ENCODE measurements at places on chromosomes 2 and 18.

DNA sequence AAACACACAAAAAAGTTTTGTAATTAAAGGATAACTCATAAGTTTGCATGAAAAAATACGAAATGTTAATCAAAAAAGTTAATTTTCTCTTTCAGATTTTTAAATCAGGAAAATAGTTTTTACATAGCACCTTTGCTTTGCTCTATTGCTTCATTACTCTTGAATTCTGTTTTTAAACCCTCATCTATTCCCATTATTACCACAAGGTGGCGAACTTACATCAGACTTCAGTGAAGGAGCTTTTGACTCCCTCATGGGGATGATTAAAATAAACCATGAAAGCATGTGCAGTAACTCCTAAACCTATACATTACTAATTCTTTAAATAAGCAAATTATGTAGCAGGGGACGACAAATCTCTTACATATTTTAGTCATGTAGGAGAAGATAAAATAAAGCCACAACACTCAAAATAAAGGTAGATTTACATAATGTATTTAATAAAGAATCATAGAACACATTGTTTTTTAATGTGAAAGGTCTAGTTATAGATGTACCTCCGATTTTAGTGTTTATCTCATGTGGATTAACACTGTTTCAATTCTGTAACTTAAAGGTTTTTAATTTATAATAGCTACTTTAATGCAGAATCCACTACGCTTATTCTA is 105.2 kb downstream of the NETO1 start:
- no peak for DNase-seq

DNA sequence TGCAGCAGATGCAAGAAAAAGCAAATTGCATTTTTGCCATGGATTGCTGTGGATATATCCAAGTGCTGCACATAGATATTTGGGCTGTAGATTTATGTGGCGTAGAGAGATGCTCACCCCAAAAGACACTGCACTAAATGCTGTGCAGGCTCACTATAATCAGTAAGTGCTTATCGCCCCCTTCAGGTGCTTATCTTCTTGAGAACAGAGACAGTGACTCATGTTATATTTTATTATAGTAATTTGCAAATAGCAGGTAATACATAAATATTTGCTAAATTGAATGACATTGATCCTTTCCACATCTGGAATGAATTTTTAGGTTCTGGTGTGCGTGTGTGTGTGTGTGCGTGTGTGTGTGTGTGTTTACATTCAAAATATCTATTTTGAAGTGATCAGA is 36.8 kb upstream of the PLEKHM3 start:
- DNase-seq, result no peak

DNA sequence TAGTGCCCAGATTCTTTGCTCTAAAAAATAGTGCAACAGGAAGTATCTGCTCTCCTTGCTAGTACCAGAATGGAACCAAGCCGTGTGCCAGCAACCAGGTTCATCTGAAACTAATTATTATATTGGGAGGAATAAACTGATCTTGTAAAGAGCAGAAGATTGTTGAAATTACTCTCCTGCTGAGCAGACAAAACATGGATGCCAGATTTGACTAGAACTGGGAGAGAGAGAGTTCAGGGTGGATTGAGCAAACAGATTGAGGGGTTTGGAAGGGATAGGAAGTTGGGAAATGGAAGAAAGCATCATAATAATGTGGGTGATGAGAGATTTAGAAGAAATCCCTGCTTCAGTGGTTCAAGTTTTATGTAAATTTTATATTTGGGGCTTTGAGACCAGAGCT is 160.1 kb upstream of the RASGRP3 start:
- DNase-seq, result no peak

DNA sequence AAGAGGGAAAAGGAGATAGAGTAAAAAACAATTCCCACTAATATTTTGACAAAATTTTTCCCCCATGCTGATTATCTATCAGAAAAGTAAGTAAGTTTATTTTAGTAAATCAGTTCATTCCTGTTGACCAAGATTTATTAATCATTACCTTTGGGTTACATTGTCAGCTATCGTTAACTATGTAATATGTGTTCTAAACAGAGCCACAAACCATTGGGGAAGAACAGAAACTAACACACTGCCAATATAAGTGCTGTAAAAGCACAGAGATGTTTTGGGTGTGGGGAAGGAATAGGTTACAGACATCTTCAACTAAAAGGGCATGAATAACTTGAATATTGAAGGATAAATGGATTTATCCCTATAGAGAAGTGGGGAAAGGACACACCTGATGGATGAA is 42.5 kb upstream of the ACADL start:
- DNase-seq, result no peak

DNA sequence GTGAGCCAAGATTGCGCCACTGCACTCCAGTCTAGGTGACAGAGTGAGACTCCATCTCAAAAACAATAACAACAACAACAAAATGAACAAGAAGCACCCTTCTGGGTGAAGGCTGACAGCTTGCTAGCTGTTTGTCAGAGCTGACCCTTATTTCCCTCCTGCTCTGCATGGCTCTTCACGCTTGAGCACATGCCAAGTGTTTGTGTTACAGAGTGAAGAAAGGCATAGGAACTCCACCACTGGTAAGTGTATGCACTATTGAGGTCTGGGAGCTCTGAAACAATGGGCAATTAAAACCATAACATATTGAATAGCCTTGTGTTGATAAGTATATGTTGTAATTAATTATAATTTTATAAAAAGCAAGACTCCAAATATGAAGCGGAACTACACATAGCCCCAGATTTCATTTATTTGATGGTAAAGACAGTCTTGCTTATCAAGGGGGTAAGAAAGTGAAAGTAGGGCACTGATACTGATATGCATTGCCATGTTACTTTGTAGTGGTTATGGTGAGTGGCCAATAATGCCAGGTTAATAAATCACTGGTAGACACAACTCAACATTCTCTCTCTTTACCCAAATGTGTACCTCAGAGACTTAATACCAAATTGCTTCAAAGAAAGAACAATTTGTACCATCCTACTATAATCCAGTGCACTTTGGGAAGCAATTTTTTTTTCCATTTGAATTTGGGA is 163.4 kb downstream of the VWC2L start:
- DNase-seq, result no peak

DNA sequence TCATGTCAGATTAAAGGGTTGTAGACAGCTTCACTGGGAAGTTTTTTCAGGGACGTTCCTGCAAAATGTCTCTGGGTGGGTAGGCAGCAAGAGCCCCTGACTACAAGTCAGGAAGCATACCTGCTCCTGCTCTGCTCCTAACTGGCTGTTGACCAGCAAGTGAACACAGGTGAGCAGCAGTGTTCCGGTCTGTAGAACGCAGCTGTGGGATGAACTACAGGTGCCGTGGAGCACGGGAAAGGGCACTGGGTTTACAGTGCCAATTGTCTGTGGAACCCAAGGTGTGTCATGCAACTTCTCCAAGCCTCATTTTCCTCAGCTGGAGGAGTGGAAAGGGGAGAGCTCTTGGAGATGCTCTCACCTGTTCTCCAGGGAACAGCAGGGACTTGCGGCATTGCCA is 6.6 kb downstream of the ASB18 start:
- DNase-seq, result no peak

DNA sequence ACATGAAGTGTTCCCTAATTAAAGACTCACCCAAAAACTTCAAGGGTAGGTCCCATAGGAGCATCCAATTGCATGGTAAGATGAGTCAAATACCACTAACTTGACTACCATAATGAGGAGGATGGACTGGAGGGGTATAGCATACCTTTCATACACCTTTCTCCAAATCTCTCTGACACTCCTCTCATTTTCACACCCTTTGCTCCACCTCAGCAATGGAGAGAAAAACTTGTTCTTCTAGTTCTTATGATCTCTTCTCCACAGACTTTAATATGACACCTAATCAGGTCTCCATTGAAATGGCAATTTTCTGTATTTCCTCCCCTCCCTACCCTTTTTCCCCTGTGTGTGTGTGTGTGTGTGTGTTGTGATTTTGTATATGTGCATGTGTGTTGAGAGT is 41.1 kb upstream of the MAP2 start:
- DNase-seq, result no peak

GRCh38 chr2:48948400-48949125 is 193.0 kb upstream of the LHCGR start:
- DNase-seq, result no peak

GRCh38 chr18:10559553-10560451 is 34.0 kb downstream of the NAPG start:
- no peak for DNase-seq

DNA sequence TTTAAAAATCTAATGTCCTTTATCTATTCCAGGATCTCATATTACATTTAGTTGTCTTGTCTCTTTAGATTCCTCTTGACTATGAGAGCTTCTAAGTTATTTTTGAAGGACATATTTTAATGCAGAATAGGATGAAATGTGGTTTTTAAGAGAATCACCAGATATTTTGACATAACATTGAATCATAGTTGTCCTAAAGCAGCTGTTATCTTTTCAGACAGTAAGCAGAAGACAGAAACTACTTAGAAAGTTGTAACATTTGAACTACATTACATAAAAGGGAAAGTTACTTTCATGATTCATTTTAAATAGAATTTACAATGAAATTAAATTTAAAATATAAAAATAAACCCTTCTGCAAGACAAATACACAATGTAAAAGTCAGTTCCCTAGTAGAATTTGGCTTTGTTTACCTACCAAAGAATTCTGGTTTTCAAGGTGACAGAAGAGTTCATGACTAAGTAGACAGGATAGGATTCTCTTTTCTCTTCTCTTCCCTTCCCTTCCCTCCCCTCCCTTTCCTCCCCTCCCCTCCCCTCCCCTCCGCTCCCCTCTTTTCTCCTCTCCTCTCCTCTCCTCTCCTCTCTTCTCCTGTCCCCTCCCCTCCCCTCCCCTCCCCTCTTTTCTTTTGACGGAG is 186.0 kb downstream of the DIS3L2 start:
- no peak for DNase-seq

GRCh38 chr2:207953354-207953753 is 72.0 kb downstream of the PLEKHM3 start:
- no peak for DNase-seq

DNA sequence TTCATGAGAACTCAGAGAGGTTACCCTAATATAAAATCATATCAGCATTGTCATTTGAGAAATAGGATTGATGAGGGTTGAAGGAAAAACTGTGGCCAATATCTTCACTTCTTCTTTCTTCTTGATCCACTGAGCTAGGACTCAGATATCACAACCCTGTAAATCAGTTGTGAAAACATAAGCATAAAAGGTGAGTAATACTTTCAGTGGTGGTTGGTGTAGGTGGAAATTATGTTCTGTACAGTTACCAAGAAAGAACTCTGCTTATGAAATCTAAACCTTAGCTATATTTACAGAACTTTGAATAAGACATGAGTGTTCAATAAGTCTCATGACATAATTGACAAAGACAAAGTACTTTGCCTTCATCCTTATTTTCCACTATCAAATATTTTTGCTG is 56.3 kb downstream of the PAX3 start:
- DNase-seq, result no peak

DNA sequence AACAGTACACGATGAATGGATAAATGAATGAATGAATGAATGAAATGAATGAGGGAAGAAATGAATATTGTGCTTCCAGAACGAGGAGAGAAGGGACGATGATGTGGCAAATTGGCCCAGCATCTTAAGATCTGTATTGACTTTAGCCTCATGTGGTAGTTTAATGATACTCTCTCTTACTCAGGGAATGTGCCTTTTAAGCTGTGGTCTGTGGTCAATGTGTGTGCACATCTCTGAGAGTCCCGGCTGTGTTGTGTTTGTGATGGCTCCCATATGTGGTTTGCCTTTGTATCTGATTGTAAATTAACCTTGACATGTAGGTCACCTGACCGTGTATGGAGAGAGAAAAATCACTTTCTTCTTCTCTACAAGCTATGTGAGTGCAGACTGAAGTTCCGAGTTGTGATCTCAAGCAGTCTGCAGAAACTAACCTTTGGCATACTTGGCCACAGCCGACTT is 91.2 kb downstream of the NEDD4L start:
- DNase-seq, result no peak

DNA sequence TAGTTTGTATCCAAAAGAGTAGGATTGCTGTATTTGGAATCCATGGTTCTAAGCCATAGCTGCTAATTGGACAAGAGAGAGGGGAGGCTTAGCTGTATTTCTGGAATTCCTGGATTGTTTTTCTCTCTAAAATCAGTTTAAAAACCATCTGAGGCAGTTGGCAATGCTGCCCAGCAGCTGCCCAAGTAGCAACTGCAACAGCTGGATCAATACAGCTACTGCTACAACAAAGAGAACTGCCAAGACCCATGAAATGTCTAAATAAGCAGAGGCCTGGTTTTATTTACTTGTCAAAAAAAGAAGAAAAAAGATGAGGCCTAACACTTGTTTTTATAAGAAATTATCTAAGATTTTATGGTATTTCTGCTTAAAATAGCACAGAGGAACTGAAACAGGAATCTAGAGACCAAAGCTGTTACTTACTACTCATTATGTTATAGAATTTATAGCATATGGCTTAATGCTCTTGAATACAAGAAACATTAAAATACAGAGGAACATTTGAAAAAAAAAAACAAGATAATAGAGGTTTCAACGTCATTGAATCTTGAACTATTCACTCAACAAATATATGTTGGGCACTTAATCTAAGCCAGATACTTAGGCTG is 39.1 kb downstream of the TMEFF2 start:
- DNase-seq, result no peak

GRCh38 chr2:224017957-224018356 is 21.1 kb downstream of the SERPINE2 start:
- DNase-seq, result no peak

DNA sequence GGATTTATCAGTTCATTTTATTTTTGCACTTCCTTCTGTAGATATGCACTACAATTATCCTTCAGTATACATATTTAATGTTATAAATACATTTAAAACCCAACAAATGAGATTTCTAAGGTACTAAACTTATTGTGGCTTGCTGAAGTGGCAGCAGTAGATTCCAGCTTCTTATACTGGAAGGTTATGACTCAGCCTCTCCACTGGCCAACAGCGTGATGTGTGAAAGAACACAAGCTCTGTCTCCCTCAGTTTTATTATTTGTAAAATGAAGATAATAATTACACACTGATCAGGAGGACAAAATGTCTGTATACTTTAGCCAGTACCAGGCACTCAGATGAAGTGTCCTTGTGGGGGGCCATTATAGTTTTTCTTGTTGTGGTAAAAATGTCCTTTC is 1147.1 kb downstream of the CNTNAP5 start:
- DNase-seq, result no peak

- DNase-seq, result no peak
These were observed 104.3 kb upstream of the GRB14 start for GRCh38 chr2:164725542-164725941.

DNA sequence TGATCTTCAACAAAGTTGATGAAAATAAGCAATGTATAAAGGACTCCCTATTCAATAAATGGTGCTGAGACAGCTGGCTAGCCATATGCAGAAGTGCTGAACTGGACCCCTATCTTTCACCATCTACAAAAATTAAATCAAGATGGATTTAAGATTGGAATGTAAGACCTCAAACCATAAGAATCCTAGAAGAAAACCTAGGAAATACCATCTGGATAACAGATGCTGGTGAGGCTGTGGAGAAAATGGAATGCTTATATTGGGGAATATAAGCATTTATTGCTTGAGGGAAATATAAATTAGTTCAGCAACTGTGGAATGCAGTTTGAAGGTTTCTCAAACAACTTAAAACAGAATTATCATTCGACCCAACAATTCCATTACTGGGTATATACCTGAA is 89.6 kb downstream of the GCA start:
- no peak for DNase-seq

Data from stimulated activated CD4-positive, alpha-beta T cell treated with anti-CD3 and anti-CD28 coated beads, Interleukin-15, amount 100 ng/mL, for 1 hour (primary cell).